Activated T-helper 1 cell treated with anti-CD3 and anti-CD28 coated beads, Interleukin-12 subunit alpha, Interleukin-12 subunit beta, Interleukin-2, Interleukin-4 antibody, amounts not matched to agents 30 ng/mL and 10 ng/mL and 1 ng/mL, durations not matched to agents 14 hours and 24 hours and 36 hours (primary cell): ENCODE measurements at places on chromosomes 3 and 15. TPM values are rescaled to one million over a fixed set of nuclear protein-coding genes. Genes with fewer than 3 reads are reported as not detected.

The SEMA3F gene
- total RNA-seq, result 0.21 and 0.42 TPM in 2 replicates

The ACAP2 gene
- total RNA-seq, result 38.2 and 46.3 TPM in 2 replicates

The ITIH1 gene
- total RNA-seq, result not detected in 2 replicates

GRCh38 chr3:2921903-2922302, 188.3 kb downstream of the IL5RA start:
- no peak for DNase-seq

- DNase-seq, result no peak
Observed at GRCh38 chr3:184335291-184335660, 2.1 kb upstream of the FAM131A start.

- no peak for DNase-seq
Observed at GRCh38 chr3:105483476-105483875, 116.8 kb downstream of the ALCAM start.

GRCh38 chr15:69881766-69882165, 216.0 kb downstream of the TLE3 start:
- no peak for DNase-seq

GRCh38 chr3:188671971-188672370, 499.8 kb upstream of the TPRG1 start:
- DNase-seq, result no peak

DNA sequence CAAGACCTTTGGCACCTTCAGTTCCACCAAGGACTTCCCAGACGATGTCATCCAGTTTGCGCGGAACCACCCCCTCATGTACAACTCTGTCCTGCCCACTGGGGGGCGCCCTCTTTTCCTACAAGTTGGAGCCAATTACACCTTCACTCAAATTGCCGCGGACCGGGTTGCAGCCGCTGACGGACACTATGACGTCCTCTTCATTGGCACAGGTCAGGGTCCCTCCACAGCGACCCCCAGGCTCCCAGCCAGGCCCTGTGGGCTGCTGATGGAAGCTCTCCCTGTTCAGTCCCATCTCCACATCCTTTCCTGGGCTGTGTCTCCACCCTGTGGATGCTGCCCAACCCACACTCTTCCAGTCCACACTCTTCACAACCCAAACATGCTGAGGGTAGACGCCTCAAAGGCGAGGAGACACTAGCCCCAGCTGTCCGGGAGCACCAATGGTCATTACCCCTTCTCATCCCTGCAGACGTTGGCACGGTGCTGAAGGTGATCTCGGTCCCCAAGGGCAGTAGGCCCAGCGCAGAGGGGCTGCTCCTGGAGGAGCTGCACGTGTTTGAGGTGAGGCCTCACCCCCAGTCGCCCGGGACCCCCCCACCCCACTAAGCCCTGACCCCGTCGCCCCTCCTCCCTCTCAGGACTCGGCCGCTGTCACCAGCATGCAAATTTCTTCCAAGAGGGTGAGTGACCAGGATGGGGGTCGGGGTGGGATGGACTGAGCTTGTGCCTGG, 4.3 kb upstream of the LSMEM2 start:
- DNase-seq, result peak; percentile 62

- DNase-seq, result no peak
Observed at GRCh38 chr3:37329465-37329864, 155.1 kb upstream of the LRRFIP2 start.
